ENCODE measurements at places on chromosomes 2 and 18.

GRCh38 chr2:241745276-241745675 lies 10.8 kb downstream of the D2HGDH start:
- no peak for DNase-seq

- DNase-seq = no peak
These were observed 121.6 kb downstream of the VAPA start for GRCh38 chr18:10035281-10035991.

GRCh38 chr2:102636283-102636907 lies 17.0 kb downstream of the SLC9A2 start:
- DNase-seq = no peak

- DNase-seq = no peak
These were observed 222.0 kb downstream of the TMEM182 start for GRCh38 chr2:102983786-102984185.

Data from brain (organoid and tissue), 16 donors.